ENCODE measurements at places on chromosomes 2 and 18. TPM values are rescaled to one million over a fixed set of nuclear protein-coding genes. Genes with fewer than 3 reads are reported as not detected.

DNA sequence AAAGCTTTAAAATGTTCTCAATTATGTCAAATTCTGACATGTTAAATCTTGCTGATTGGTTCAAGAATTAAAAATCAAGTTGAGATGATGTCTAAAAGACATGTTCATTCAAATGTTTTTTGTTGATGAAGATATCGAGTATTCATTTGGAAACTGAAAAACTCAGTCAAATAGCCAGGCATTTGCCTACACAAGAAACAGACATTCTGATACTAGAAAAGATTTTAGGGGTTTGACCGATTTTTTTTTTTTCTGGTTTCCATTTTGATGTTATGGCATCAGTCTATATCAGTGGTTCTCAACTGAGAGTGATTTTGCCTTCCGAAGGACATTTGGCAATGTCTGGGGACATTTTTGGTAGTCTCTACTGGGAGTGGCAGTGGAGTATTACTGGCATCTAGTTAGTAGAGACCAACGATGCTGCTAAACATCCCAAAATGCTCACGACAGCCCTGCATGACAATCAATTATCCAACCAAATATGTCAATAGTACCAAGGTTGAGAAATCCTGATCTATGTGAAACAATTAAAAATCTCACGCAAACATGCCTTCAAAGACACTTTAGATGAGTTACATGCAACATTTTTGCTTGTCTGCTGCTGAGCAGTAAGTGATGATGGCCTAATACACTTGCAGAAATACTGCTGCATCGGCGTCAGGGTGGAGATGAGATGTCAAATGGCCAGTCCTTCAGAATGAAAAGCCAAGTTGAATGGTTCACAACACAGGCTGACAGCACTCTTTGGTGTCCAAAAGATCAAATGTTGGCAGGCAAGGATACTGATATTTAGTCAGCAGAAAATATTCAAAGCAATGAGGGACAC lies 12.5 kb downstream of the RASGRP3 start:
- no peak for DNase-seq

- DNase-seq, result no peak
These were observed 519.8 kb upstream of the MYT1L start for GRCh38 chr2:2850859-2851258.

GRCh38 chr2:140154706-140155105 lies 1374.5 kb upstream of the NXPH2 start:
- no peak for DNase-seq

- no peak for DNase-seq
These were observed 128.1 kb downstream of the DDX1 start for GRCh38 chr2:15719566-15720313.

GRCh38 chr2:157771234-157771633 lies 104.9 kb downstream of the ACVR1 start:
- DNase-seq, result no peak

GRCh38 chr2:96171831-96172230 lies 26.6 kb upstream of the DUSP2 start:
- DNase-seq, result no peak

DNA sequence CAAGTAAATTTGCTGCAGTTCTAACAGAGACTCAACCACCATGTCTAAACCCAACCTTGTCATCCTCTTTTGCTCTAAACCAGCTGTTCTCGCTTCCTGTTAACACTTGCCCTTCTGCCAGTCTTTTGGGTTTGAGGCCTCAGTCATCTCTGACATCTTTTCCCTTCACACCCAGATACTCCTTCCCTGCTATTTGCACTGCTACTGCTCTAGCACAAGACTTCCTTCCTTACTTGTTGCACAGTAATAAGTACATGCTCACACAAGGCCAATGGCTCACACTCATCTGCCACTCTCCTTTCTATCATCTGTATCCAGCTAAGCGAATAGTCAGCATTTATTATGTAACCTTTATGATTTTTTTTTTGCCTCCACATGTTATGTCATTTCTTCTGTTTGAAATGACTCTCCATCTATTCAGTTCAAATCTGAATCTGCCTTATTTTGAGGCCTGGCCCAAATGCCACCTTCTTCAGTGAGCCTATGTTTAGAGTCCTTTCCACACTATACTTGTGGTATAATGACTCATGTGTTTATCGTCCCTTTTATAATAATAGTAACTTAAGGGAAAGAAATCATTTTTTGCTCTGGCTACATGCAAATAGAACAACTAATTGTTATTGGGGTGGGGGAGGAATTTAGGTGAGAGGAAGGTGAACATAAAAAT lies 22.5 kb upstream of the CDKL4 start:
- DNase-seq, result no peak

- peak; percentile 31 for DNase-seq
These were observed 5.9 kb upstream of the NARS1 start for GRCh38 chr18:57627488-57627887.

DNA sequence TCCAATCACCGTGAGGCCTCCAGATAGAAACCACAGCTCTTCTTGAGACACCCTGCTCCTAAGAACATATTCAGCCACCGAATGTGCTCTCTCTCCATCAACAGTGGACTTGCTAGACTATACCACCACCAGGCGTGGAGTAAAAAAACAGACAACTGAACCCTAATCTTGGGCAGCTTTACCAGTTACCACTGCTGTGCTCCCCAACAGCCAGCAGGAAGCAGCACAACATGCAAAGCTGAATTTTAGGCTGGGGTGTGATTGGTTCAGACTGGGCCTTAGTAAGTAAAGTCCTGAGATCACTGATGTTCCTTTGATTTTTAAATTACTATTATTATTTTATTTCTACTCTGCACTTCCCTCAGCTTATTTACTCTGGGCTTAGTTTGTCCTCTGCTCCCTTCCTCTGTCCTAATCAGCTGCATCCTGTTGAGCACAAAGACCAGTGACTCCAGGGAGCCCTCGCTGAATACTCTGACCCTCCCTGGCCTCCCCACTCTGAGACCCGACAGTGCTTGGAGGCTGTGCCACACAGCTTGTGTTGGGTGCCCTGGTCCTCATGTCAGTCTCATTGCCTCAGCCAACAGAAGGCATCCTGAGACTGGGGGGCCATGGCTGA lies 21.9 kb downstream of the MRPL35 start:
- DNase-seq, result peak; percentile 68

DNA sequence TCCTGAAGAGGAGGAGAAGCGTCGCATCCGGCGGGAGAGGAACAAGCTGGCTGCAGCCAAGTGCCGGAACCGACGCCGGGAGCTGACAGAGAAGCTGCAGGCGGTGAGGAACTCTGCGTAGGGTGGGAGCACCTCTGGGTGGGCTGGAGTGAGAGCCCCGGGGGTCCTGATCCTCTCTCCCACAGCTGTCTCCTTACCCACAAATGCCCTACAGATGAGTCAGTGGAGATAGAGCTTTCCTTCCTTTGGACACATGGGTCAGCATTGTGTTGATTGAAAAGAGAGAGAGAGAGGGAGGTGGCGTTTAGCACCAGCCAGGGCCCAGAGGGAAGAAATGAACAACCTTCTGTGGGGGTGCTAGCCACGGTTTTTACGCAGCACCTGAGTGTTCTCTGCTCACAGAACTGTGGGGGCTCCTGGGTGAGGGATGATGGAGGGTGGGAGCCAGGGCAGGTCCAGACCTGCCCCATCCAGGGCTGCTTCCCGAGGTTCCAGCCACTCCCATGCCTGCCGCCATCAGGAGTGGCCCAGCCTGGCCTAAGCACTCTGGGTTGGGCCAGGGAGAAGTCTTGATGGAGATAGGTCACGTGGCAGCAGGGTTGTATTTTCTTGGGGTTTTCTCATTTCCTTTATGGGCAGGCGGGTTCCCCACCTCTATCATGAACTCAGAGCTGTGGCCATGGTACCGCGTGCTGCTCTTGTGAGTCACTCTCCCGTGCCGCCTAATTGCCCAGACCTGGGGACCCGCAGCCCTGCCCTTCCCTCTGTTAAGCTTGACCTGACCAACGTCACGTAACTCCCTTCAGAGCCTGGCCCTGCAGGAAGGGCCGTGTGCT lies 16.3 kb downstream of the FOSL2 start:
- DNase-seq, result peak; percentile 88

- no peak for DNase-seq
These were observed 48.6 kb downstream of the GALNT14 start for GRCh38 chr2:31089645-31090044.

DNA sequence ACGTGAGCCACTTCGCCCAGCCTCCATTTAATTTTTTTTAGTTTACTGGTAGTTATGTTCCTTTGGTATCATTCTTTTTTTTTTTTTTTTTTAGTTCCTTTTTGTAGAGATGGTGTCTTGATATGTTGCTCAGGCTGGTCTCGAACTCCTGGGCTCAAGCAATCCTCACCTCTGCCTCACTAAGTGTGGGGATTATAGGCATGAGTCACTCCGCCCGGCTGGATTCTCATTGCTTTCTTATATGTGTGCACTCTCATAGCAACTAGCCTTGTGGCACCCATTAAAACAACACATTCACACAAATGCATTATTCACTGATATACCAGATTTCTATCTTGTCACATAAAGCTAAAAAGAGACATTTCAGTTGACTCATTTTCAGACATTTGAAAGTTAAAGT lies 4.2 kb downstream of the TTC27 start:
- no peak for DNase-seq

DNA sequence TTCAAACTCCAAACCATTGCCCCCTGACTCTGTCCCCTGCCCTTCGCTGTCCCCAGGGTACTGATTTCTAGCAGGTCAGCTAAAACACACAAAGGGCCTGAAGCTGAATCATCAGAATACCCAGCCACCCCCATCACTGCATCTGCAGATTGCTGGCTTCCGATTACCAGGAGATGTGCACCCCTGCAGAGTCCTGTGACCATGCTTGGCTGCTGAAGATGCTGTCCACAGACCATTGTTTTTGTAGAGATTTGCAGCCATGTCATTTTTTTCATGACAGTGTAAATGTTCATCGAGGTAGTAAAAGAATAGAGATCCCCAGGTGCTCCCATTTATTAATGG lies 463.3 kb downstream of the STK39 start:
- no peak for DNase-seq

DNA sequence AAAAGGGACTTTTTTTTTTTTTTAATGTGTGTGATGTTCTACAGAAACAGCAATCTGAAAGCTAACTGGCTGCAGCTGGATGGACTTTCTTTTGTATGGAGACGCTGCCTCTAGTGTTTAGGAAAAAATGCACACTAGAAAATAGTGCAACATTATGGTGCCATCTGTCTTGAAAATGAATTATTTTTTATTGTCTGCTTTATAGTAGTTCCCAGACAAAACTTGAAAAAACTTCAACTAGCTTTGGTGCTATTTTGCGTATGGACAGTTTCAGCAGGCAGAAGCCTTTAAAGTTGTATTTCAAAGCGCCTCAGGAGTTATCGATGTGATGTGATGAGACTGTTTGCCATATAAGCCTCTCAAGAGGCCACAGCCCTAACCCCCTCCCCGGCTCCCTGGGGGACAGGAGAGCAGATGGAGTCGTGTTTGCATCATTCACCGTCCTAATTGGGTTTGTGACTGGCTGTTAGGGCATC lies 86.9 kb downstream of the LTBP1 start:
- DNase-seq, result peak; percentile 67

GRCh38 chr18:63869851-63870250 lies 17.7 kb upstream of the SERPINB2 start:
- DNase-seq, result no peak

- no peak for DNase-seq
These were observed 87.6 kb downstream of the TTC27 start for GRCh38 chr2:32715391-32715841.

GRCh38 chr2:105697781-105698449 lies 46.8 kb upstream of the NCK2 start:
- no peak for DNase-seq

GRCh38 chr18:7945882-7946281 lies 378.8 kb downstream of the PTPRM start:
- peak; percentile 89 for DNase-seq

DNA sequence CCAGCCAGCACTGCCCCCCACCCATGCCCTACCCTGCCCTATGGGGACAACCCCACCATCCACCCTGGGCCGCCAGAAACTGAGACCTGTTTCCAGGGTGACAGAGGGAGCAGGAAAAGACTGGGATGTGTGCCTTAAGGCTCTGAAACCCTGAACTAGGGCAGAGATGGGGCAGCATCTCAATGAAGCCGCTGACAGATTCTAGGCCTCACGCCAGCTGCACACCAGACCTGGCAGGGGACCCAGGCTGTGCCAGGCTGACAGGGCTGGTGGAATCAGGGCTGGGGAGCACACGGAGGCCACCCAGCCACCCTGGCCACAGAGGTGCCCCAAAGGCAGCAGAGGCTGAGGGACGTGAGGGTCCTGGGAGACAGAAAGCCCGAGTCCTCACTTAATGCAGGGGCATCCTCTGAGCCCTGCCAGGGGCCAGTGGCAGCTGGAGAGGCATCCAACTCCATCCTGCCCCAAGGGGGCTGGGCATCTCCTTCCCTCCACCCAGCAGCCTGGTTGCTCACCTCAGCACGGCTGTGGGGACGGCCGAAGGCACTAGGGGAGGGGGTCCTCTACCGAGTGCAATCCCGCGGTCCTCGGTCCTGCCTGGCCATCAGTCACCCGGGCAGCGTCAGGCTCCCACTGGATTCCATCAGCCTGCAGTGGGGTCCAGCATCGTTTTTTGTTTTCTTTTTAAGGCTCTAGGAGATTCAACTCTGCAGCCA lies 169.2 kb downstream of the ZFP36L2 start:
- DNase-seq, result no peak

DNA sequence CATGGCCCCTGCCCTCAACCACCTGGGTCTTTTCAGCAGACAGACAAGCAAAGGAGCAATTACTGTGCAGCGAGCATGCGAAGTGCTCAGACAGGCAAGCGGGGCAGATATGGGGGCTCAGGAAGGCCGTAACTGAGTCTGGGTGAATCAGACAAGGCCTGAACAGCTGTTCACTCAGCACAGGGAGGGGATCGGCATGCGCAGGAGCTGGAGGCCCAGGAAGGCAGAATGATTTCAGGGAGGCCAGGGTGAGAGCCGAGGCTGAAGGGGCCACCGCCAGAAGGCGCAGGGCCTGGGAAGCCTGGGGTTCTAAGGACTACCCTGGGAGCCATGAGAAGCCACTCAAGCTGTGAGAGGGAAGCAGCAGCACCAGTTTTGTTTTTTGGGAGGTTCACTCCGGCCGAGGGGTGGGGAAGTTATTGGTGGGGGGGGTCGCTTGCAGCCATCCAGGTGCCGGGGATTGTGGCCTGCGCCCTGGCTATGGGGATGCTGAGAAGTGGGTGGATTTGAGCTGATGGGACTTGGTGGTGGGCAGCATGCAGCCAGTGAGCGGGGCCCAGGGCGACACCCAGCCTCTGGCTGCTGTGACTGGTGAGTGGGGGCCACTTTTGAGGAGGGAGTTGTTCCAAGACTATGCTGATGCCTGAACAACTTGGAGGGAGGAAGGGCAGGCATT lies 132.2 kb downstream of the TSN start:
- no peak for DNase-seq

GRCh38 chr18:58831606-58832005 lies 33.1 kb upstream of the ZNF532 start:
- no peak for DNase-seq

Gene KIF3C
- 40.7 TPM for total RNA-seq

Gene SRD5A2
- not detected for total RNA-seq

Gene CRIM1
- total RNA-seq, result 675 TPM

Gene CHRND
- total RNA-seq, result not detected

Gene PROC
- total RNA-seq, result not detected

Gene SLC9A4
- total RNA-seq, result 0.07 TPM

Gene CLEC4F
- not detected for total RNA-seq

Gene LOXHD1
- not detected for total RNA-seq

Gene BOLL
- not detected for total RNA-seq
